Fibroblast of lung (primary cell): ENCODE measurements at places on chromosomes 12 and 14. TPM values are rescaled to one million over a fixed set of nuclear protein-coding genes. Genes with fewer than 3 reads are reported as not detected.

- no peaks in the 10 kb centered on the region for H3K36me3 ChIP-seq
- no peaks in the 10 kb centered on the region for H3K27me3 ChIP-seq
- H3K27ac ChIP-seq: no peak overlapping the region
- DNase-seq: no peak
- no peak overlapping the region for H3K4me3 ChIP-seq
- H3K4me1 ChIP-seq: no peaks in the 10 kb centered on the region
These were observed 88.3 kb downstream of the BCL11B start for GRCh38 chr14:99183716-99184115.

- no peak overlapping the region for H3K27ac ChIP-seq
- DNase-seq: no peak
- no peaks in the 10 kb centered on the region for H3K4me1 ChIP-seq
- no peaks in the 10 kb centered on the region for H3K27me3 ChIP-seq
- H3K36me3 ChIP-seq: no peaks in the 10 kb centered on the region
These were observed 11.8 kb downstream of the TMCC3 start for GRCh38 chr12:94638521-94638920.

DNA sequence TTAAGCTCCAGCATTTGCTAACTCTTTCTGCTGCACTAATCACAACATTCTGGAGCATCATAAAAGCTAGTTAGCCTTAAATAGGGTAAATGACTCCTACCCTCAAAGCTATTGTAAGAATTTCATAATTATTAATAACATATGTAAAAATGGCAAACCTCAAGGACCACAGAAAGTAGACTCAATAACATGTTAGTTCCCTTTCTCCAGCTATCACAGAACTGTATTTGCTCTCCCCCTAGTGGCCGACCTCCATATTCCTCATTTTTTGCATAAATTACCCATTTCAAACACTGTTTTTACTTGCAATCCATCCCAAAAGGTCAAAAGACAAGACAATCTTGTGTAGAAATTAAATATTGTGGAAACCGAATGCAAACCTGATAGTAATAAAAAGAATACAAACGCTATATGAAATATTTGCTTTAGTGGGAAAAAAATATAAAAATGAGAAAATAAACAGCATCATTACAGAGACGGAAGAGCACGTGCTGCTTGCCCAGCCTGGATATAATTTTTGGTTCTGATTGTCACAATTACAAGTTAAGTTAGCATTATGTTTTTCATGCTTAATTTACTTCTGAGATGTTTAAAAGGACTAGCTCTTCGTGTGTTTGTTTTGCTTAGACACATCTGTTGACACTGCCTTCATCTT lies 97.9 kb downstream of the RERGL start:
- H3K27me3 ChIP-seq: no peaks in the 10 kb centered on the region
- peak; percentile 27 for DNase-seq
- H3K4me1 ChIP-seq: no peaks in the 10 kb centered on the region
- H3K36me3 ChIP-seq: no peaks in the 10 kb centered on the region

Gene SPRYD4
- 1.0 and 1.7 TPM in 2 replicates for total RNA-seq

Gene FAM186B
- total RNA-seq: 0.33 and 0.51 TPM in 2 replicates

Gene BDKRB1
- 16.7 and 22.5 TPM in 2 replicates for total RNA-seq

Gene AICDA
- not detected in 2 replicates for total RNA-seq
